Left lung (tissue), 14 donors: ENCODE measurements at places on chromosomes 7 and 10. TPM values are rescaled to one million over a fixed set of nuclear protein-coding genes. Genes with fewer than 3 reads are reported as not detected.

Gene SPDYE3
- total RNA-seq: not detected

Gene CCAR1
- 57.9 TPM for total RNA-seq

Gene SLC18A2
- 1.7 TPM for total RNA-seq

Gene PNLIP
- total RNA-seq: not detected

Gene NSMCE4A
- 26.2 TPM for total RNA-seq

DNA sequence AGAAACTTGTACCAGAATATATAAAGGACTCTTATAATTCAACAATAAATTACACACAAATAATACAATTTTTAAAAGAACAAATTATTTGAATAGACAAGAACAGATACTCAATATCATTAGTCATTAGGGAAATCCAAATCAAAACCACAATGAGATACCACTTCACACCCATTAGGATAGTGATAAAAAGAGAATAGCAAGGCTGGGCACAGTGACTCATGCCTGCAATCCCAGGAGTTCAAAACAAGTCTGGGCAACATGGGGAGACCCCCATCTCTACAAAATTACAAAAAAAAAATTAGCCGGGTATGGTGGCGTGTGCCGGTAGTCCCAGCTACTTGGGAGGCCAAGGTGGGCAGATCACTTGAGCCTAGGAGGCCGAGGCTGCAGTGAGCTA, 52.2 kb upstream of the KCNIP2 start:
- H3K27me3 ChIP-seq: no peaks in the 10 kb centered on the region
- no peak overlapping the region for H3K4me3 ChIP-seq
- no peaks in the 10 kb centered on the region for H3K4me1 ChIP-seq
- DNase-seq: no peak
- no peak overlapping the region for H3K27ac ChIP-seq

- H3K36me3 ChIP-seq: no peaks in the 10 kb centered on the region
- H3K27ac ChIP-seq: no peak overlapping the region
- DNase-seq: no peak
- H3K4me3 ChIP-seq: no peak overlapping the region
- H3K4me1 ChIP-seq: no peaks in the 10 kb centered on the region
- no peaks in the 10 kb centered on the region for H3K27me3 ChIP-seq
Observed at GRCh38 chr10:83375274-83375673, 764.0 kb upstream of the GHITM start.

DNA sequence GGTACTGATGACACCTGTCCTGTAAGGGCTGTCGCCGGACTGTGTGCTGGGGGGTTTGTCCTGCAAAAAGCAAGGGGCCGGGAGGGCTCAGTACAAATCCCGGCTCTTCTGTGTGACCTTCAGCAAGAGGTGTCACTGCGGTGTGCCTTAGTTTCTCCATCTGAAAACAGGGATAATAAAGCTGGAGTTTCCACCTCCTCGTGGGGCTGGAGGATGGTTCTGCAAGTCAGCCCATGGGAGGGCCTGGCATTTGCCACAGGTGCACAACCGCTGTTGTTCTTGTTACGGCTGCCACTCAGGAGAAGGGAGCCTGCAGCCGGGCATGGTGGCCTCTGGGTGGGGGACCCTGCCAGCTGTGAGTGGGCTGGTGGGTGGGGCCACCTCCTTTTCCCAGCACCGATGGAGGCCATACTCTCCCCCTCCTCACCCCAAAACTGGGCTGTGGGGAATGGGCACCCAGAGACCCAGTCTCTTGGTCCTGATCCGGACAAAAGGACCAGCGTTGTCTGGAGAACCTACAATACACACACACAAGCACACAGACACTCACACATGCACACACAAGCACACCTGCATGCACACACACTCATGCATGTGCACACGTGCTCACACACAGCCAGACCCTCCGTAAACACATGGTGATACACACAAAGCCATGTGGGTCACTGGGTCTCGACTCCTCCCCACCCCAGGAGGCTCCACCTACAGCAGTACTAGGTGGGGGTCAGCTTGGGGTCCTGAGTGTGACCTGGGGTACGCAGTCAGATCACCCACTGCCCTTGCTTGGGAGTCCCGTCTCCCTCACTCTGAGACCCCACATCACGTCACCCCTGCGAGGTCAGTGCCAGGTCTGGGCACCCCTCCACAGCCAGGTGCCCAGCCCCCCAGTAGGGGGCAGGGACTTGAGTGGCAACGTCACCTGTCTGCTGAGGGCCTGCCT, 34.1 kb downstream of the ELFN1 start:
- no peaks in the 10 kb centered on the region for H3K36me3 ChIP-seq
- H3K4me1 ChIP-seq: no peaks in the 10 kb centered on the region
- H3K27ac ChIP-seq: no peak overlapping the region
- peaks cover 38% of the 10 kb centered on the region for H3K27me3 ChIP-seq
- no peak overlapping the region for H3K4me3 ChIP-seq

DNA sequence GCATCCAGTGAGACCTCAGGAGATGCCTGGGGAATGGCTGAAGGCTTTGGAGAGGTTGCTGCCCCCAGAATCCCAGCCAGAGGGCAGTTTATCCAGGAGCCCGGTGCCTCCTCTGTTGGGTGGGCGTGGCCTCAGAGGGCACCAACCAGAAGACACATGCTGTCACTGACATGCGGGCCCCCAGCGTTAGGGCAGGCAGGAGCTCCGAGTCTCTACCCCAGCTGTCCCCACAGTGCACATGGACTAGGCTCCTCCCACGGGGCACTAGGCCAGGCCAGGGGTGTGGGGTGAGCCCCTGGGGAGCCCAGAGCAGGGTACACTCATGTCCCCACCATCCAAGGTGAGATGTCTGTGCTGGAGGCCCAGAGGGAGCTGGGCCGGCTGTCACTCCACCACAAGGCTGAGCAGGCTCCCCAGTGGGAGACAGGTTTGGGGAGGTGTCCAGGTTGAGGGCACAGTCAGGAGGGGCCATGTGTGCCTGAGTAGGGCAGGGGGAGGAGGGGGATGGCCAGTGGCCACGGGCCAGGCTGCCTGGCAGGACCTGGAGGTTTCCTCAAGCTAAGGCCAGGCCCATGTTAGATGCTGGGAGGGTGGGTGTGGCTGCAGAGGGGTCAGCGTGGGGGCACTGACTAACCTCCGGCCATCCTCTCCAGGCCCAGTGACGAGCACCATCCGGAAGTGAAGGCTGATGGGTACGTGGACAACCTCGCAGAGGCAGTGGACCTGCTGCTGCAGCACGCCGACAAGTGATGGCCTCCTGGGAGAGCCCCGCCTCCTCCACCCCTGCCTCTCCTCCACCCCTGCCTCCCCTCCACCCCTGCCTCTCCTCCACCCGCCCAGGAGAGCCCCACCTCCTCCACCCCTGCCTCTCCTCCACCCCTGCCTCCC, 131.3 kb downstream of the FAM53B start:
- no peak overlapping the region for H3K4me3 ChIP-seq
- no peak for DNase-seq
- H3K4me1 ChIP-seq: peaks cover 28% of the 10 kb centered on the region
- no peaks in the 10 kb centered on the region for H3K27me3 ChIP-seq
- no peak overlapping the region for H3K27ac ChIP-seq

- no peak overlapping the region for H3K27ac ChIP-seq
- DNase-seq: no peak
- H3K4me3 ChIP-seq: no peak overlapping the region
- no peaks in the 10 kb centered on the region for H3K4me1 ChIP-seq
Observed at GRCh38 chr7:29622335-29623265, 59.0 kb downstream of the PRR15 start.
